NCI-H2107 (cell line): ENCODE measurements at places on chromosomes 16 and 17.

DNA sequence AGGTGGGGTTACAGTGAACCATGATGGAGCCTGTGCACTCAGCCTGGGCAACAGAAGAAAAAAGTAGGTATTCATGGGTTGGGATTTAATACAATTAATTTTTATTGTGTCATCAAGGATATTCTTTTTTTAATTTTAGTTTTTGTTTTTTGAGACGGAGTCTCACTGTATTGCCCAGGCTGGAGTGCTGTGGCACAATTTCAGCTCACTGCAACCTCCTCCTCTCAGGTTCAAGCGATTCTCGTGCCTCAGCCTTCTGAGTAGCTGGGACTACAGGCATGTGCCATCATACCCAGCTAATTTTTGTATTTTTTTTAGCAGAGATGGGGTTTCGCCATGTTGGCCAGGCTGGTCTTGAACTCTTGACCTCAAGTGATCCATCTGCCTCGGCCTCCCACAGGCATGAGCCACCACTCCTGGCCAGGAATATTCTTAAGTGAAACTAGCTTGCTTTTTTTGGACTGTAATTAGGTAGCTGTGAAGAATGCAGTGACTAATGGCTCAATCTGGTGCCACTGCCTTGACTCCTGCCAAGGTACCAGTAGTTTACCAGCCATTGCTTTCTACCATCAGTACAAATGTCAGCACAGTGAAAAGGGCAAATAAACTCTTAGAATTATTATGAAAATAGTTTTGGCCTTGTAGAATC, 4.8 kb downstream of the PPM1D start:
- DNase-seq: no peak

GRCh38 chr17:6166492-6167179, 96.5 kb downstream of the WSCD1 start:
- DNase-seq: no peak

DNA sequence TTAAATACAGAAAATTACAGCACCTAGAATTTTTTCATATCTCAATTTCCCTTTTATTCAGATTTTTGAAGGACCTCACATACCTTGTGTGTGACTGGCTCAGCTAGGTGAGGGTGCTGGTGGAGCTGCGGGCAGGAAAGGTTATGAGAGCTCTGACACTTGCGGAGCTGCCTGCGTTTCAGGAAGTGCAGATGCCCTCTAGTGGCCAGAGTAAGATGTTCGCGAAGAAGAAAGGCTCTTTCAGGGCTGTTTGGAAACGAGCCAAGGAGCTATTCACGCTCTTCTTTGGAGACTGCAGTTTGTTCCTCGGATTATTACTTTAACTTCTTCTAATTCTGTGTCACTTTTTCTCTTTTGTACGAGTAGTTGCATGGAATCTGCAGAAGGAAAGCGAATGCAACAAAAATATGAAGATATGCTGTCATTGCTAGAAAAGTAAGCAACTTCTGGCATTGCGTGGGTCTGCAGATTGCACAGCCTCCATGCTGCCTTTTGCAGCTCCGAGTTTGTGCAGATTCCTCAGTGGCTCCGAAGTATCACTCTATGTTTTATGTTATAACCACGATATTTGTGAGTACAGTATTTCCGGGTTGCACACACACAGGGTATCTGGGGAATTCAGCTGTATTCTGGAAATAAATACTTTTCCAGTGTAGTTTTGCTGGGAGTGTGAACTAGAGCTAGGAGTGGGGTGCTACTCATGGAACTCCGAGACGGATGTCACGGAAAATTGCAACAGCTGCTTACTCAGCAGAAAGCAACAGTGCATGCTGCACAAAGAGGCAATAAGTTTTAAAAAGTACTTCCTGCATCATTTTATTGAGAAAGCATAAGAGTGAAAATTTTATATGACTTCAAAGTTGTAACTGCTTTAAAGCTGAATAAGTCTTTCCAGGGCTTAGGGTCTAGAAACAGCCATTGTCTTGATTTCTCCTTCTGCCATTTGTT, 46.3 kb downstream of the DNAH9 start:
- DNase-seq: peak; percentile 2

DNA sequence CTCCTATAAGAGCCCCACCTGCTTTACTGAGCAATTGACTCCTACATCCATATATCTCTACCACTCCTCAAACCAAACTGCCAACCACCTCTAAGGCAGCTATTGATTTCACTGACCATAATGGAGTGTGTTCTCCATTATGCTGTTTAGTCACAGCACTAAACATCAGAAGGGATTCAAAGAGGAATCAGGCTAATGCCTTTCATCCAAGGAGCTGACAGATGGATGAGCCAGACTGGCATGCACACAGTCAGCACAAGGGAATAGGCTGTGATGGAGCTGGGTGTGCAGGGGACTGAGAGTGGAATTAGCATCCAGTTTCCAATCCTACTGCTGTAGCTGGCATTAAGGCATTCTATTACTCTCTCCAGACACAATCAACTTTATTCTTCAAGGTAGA, 88.7 kb upstream of the CCL2 start:
- DNase-seq: no peak

DNA sequence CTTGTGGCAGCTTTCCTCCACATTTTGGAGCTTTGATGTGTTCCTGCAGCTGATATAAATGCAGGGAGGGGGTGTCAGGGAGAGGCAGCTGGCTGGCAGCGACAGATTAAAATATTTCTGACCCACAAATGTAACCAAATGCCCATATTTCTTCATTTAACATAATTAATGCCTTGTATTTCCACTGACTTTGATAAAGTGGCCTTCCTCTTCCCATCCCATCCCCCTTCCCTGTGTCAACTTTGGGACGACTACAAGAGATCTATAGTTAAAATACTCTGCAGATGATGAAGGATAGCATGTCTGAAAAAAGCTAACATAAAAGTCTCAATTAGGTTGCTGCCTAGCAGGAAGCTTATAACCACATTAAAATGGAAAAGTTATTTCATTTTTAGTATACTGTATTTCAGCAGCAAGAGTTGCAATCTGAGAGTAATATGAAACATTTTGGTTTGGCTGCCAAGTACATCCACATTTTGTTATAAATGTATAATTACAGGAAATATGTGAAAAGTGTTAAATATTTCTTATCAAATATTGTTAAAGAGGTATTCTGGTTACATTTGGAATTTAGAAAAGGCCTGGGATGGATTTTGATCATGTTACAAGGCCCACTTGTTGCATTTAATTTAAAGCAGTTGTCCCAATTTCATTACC, 238.7 kb upstream of the TBX2 start:
- DNase-seq: no peak

GRCh38 chr16:89446136-89446974, 44.0 kb downstream of the ANKRD11 start:
- no peak for DNase-seq

- DNase-seq: no peak
Observed at GRCh38 chr17:68424203-68424602, 33.1 kb downstream of the WIPI1 start.

- no peak for DNase-seq
Observed at GRCh38 chr16:80039777-80040176, 439.2 kb upstream of the MAF start.

DNA sequence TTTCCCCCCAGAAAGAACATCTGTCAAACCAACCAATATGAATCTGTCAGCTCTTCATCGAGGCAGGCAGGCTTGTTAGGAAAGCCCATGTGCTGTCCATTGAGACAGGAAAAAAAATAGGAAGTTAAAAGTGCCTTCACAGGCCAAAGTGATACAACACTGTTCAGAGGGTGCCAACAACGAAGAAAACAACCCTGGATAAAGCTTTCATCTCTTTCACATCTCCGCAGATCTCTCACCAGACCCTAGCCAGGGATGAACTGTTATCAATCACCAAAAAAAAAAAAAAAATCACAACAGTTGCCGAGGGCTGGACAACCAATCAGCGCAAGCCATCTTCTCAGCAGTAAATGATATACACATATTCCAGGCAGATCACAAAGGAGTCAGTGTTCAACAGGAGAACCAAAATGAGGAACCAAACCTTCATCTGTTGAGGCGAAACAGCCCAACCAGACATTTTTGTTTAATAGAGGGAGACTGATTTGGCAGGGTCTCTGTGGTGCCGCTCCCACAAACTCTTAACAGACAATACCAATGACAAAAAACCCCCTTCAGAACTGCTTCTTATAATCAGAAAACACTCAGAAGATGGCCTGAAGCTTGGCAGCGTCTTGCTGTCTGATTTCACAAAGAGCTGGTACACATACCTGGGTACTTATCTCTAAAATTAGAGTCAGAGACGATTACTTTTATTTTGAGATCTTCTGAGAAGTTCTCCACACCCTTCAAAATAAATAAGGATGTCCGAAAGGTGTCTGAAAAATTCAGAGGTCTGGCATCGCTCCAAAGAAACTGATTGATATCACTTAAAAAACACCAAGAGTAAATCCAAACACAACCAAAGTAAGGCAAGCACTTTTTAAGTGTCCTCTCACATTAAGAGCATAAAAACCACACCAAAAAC, 1.8 kb downstream of the MAP3K14 start:
- DNase-seq: no peak

GRCh38 chr17:6755731-6756184, at the start of gene XAF1:
Gene XAF1, plus strand, starts transcription at chr17:6756046. Its CDS starts 33 bp downstream, at chr17:6756079.
- no peak for DNase-seq

DNA sequence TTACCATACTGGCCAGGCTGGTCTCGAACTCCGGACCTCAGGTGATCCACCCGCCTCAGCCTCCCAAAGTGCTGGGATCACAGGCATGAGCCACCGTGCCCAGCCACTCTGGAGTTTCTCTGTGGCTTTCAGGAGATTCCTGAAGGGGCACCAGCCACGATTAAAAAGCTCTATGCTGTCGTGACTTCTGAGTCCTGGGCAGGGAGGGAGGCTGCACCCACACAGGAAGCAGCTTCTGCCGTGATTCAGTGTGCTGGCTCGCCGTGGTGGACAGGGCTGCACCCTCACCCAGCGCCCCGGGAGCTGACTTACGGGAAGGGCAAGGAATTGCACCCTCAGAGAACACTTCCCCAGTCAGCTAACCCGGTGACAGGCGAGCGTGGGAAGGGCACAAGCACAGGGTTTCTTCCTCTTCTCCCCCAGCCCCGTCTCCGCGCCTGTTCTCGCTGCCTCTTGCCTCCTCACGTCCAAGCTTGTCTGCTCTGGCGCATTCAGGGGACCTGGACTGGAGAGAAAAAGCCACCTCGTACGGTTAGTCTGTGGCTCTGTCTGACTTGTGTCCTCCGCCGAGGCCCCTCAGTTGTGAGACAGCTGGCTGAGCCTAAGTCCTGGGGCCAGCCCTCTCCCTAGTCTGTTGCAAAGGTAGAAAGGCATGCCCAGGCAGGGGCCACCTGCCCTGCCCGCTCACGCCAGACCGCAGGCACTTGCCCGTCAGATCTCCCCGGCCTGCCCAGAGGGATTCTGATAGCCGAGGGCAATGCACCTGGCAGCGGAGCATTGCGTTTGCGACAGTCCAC, 145.0 kb downstream of the SEC14L1 start:
- DNase-seq: no peak

- no peak for DNase-seq
Observed at GRCh38 chr16:24728011-24728410, 1.4 kb upstream of the TNRC6A start.

DNA sequence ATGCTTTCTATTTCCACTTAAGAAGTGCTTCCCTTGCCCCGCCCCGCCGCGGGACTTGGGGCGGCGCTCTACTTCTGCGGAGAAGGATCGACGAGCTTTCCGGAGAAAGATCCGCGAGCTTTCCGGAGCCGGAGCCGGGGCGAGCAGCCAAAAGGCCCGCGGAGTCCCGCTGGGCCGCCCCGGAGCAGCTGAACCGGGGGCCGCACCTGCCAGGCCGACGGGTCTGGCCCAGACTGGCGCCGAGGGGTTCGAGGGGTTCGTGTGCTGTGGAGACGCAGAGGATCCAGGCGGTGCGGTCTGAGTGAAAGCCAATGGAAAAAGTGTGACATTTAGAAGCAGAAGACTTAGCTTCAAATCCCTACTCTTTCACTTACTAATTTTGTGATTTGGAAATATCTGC, 50.8 kb downstream of the TBC1D26 start:
- no peak for DNase-seq

- no peak for DNase-seq
Observed at GRCh38 chr16:79171504-79171903, 429.0 kb downstream of the MAF start.

GRCh38 chr17:40209404-40210093, 9.6 kb upstream of the WIPF2 start:
- DNase-seq: no peak

- no peak for DNase-seq
Observed at GRCh38 chr16:70737377-70738082, 51.7 kb upstream of the MTSS2 start.

GRCh38 chr16:66065925-66066324, 300.6 kb upstream of the CDH5 start:
- DNase-seq: no peak

GRCh38 chr17:6135996-6136395, 65.8 kb downstream of the WSCD1 start:
- DNase-seq: no peak

GRCh38 chr16:51326131-51326856, 175.2 kb upstream of the SALL1 start:
- DNase-seq: no peak

- DNase-seq: no peak
Observed at GRCh38 chr17:79968116-79968515, 67.6 kb downstream of the TBC1D16 start.

DNA sequence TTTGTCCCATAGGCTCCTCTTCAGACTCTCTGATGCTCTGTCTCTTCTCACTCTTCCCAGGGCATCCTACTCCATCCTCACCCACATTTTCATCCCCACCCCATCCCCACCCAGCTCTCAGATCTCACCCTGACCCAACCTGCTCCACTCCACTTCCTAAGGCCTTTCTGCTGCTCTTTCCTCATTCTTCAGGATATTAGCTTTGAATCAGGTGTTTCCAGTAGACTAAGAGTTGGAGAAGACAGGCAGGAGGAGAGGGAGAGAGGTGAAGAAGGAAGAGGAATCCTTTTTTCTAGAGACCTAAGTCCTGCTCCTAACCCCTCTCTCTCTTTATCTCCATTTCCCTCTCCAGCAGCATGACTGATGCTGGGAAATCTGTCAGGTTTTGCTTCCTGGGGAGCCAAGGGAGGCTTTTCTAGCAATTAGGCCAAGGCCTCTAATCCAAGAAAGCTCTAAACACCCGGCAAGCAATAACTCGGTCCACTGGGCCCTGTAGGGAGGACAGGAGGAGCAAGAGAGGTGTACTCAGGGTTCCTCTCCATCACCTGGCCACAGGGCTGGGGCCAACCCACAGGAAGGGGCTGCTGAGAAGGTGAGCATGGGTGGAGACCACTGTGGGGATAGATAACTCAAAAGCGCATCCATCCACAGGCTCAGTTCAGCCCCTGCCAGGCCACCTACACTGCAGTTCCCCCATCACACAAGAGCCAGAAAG, 133.3 kb downstream of the TMEM132E start:
- DNase-seq: no peak

- DNase-seq: no peak
Observed at GRCh38 chr16:53370827-53371226, 63.4 kb upstream of the RBL2 start.

- DNase-seq: no peak
Observed at GRCh38 chr17:75894049-75894733, 2.6 kb downstream of the TRIM65 start.
